ENCODE measurements at places on chromosomes 5 and 9. TPM values are rescaled to one million over a fixed set of nuclear protein-coding genes. Genes with fewer than 3 reads are reported as not detected.

The GCNT4 gene
- total RNA-seq: 5.8 TPM

The PTGES2 gene
- 69.7 TPM for total RNA-seq

The INSL4 gene
- total RNA-seq: not detected

The MACIR gene
- total RNA-seq: 76.7 TPM

The SAXO1 gene
- total RNA-seq: not detected

The SCGB3A1 gene
- total RNA-seq: not detected

The TAL2 gene
- not detected for total RNA-seq

DNA sequence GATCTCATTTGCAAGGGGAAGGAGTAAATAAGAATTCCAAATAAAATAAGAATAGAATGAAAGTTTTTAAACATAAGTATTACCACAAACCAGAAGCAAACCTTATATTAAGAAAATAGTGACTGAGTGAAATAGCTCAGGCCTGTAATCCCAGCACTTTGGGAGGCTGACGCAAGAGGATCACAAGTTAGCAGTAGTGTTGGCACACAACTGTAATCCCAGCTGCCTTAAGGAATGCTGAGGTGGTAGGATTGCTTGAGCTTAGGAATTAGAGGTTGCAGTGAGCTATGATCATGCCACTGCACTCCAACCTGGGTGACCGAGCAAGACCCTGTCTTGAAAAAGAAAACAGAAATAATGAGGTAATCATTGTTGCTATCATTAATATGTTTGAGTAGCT lies 47.0 kb downstream of the APC start:
- no peak for DNase-seq

GRCh38 chr5:17448877-17449276 lies 49.2 kb upstream of the TAF11L2 start:
- DNase-seq: no peak

- DNase-seq: peak; percentile 65
Measured at GRCh38 chr5:171450423-171451331, 31.2 kb downstream of the FGF18 start.

- DNase-seq: peak; percentile 89
Measured at GRCh38 chr5:96297867-96298266, 135.2 kb downstream of the PCSK1 start.

- peak; percentile 51 for DNase-seq
Measured at GRCh38 chr5:72599519-72600370, 92.5 kb upstream of the ZNF366 start.

DNA sequence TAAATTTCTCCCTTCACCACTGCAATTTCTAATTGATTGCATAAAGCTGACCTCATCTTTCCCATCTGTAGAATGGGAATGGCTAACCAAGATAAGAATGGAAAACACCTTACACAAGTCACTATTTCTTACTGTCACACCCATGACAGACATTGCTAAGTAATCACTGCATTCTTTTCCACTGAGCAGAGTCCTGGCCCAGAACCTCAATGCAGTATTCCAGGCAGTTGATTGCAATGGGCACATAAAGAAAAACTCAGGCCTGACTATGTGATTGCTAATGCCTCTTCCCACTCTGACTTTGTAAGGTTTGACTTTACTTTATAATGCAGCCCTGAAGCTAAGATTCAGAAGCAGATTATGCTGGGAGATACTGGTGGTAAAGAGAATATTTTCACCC lies 29.3 kb downstream of the TRIM32 start:
- no peak for DNase-seq

DNA sequence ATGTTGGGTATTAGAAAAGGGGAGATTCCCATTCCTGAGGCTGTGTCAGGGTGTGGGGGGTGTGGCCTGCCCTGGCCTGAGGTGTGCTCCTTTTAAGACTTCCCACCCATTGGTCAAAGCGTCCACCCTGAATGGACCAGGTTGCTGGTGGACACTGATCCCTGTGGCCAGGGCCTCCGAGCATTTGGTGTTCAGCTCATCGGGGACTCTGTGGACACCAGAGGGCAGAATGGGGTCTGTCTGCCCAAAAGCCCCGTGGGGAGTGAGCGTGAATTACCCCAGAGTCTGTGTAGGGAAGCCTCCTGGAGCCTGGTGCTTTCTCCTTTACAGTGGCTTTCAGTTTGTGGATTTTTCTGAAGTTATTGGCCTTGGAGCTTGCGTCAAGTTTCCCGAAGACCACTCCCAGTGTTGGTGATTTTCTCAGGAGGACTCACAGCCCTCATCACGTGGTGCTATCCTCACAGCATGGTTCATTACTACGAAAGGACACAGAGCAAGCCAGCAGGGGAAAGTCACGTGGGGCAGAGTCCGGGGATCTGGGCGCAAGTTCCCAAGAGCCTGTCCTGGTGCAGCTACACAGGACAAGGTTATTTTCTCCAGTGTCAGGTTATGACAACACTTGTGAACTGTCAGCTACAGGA lies 55.5 kb downstream of the TENT4A start:
- DNase-seq: no peak

GRCh38 chr5:128197896-128198522 lies 114.4 kb downstream of the SLC12A2 start:
- DNase-seq: no peak

GRCh38 chr5:64767959-64768357 lies 533 bp downstream of the SREK1IP1 start:
- DNase-seq: no peak

DNA sequence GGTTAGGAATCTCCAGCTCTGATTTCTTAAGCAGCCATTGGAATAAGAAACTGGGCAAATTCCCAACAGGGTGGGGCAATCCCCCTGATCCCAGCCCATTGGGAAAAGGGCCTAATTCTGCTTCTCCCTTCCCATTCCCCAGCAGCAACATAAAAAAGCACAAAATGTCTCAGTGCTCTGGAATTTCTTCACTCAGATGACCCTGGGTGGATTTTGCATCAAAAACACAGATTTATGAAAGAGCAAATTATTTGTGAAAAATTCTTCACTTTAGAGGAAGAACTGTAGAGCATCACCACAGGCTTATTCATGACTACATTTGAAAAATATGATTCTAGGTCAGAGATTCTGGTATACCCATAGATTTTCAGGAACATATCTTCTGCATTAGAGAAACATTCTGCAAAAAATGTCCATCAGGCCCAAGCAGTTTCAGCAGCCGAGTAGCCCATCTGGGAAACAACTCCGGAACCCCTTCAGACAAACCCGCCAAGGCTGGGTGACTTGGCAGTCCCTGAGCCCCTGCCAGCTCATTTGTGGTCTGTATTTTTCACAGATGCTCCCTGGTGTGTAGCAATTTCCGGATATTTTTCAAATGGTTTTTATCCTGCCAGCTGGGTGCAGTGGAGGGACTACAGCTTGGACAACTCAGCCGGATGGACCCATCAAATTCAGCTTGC lies 102.1 kb upstream of the RANBP3L start:
- DNase-seq: peak; percentile 86

DNA sequence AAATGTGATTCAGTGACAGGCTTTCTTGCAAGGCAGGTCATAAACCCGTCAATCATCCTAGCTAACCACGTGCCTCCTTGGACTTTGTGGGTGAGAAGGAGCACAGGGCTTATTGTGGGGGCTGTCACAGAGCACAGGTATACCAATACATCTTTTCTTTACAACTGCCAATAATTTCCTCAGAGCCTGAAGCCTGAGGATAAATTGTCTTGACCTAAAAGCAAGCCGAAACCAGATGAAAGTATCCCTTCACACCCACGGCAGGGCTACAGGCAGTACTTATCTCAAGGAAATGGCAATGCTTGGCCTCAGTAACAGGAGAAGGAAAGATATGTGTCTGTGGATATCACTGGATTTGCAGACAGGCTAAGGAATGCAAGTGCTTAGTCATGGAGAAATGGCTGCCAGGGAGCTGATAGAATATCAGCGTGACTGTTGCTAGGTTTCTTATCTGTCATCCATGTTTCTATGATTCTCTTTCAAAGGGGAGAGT lies 90.3 kb upstream of the ZNF366 start:
- DNase-seq: peak; percentile 89

All from HFFc6 (cell line).